ENCODE measurements at places on chromosomes 2 and 18. TPM values are rescaled to one million over a fixed set of nuclear protein-coding genes. Genes with fewer than 3 reads are reported as not detected.

DNA sequence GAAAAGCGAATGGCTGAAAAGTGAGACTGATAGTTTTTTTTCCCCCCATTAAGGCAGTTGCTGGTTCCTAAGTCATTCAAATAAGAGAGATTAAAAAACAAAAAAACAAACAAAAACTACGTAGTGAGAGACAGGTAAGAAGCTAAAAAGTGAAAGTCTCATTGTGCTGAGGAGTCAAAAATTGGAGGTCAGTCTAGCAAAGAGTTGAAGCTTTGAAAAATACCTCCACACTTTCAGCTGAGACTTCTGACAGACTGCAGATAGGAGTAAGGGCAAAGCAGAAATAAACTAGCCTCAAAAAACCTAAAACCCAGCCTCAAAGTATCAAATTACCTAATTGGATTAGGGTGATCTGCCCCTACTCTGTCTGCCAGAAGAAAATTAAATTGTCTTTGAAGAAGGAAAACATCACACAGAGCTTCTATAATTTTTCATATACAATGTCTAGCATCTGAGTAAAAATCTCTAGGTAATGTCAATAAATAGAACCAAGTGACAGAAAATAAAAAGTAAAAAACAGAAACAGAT lies 10.9 kb upstream of the EIF2AK3 start:
- DNase-seq: no peak

DNA sequence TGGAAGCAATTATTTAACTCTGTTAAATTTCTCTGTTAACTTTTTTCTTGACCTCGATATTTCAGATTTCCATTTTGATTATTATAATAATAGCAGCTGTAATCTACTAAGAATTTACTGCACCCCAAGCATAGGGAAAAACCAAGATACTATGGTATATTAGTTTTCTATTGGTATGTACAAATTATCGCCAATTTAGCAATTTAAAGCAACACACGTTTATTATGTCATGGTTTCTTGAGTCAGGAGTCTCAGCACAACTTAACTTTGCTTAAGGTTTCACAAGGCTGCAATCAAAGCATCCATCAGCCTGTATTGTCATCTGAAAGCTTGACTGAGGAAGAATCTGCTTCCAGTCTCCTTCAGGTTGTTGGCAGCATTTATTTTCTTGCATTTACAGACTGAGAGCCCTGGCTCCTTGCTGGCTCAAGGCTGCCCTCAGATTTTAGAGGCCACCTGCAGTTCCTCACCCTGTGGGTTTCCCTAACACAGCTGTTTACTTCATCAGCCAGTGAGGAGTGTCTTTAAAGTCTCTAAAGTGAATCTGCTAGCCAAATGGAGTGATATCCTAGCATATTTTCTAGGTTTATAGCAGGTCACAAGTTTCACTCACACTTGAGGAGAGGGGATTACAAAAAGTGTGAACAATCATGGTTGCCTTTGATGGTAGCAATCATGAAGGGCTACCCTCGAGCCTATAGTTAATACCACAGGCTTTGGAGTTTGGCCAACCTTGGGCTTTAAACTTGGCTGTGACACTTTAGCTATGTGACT lies 4.4 kb upstream of the VPS54 start:
- DNase-seq: no peak

DNA sequence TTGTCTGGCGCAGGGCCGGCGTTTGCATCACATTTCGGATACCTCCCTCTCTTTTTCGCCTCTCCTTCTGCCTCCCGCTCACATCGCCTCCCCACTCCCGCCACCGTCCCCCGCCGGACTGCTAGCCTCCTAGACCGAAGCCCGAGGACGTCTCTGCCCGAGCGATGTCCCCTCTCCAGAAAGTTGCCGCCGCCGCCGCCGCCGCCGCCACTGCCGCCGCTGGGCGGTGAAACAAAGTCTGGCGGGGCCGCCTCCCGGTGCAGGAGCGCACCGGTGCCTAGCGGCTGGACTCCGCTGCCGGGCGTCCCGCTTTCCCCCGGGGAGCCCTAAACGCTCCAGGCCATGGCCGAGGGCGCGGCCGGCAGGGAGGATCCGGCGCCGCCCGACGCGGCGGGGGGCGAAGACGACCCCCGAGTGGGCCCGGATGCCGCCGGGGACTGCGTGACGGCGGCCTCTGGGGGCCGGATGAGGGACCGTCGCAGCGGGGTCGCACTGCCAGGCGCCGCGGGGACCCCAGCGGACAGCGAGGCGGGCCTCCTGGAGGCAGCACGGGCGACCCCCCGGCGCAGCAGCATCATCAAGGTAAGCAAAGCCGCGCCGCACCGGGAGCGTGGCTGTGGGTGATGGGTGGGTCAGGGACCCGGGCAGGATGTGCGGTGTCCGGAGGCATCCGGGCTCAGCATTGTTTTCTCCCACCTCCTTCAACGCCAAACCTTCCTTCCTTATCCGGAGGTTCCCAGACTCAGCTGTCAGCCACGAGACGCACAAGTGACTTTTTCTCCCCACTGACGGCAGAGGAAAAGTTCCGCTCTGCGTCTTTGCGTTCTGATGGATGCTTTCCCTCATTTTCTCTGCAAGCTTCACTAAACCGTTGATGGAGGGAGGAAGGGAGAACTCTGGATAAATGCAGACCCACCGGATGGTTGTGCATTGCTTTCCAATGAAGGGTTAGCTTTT lies 643 bp downstream of the PLCL1 start:
- peak; percentile 26 for DNase-seq

DNA sequence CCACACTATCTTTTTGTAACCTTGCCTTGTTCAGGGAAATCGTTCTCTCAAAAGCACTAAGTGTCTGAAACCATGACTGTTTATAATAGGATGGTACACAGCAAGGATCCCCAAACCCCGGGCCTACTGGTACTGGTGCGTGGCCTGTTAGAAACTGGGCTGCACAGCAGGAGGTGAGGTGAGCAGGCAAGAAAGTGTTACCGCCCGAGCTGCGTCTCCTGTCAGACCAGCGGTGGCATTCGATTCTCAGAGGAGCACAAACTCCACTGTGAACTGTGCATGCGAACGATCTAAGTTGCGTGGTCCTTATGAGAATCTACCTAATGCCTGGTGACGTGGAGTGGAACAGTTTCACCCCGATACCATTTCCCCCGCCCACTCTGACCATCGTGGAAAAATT lies 81.8 kb upstream of the KCNJ3 start:
- DNase-seq: no peak

- DNase-seq: no peak
These were observed 294.4 kb upstream of the PIK3C3 start for GRCh38 chr18:41660654-41661053.

DNA sequence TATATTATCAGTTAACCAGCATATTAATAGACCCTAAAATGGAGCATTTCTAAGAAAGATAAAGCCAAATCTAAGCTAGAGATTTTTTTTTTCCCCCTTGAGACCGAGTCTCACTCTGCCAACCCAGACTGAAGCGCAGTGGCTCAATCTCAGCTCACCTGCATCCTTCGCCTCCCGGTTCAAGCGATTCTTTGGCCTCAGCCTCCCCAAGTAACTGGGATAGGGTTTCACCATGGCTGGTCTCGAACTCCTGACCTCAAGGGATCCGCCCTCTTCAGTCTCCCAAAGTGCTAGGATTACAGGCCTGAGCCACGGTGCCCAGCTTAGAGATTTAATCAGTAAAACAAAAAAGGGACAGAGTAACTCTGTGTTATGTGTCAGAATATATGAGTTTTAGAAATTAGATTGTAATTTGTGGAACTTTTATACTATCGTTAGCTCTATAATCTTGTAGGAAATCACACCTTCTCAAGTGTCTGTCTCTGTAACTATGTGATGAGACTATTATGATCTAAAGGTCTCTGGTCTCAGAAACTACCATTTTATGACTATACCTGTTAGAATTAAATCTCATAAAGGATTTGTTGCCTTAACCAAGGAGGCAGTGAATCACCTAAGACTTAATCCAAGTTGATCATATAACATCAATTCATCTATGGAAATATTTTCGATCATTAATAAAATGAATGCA lies 34.0 kb downstream of the YWHAQ start:
- DNase-seq: no peak

DNA sequence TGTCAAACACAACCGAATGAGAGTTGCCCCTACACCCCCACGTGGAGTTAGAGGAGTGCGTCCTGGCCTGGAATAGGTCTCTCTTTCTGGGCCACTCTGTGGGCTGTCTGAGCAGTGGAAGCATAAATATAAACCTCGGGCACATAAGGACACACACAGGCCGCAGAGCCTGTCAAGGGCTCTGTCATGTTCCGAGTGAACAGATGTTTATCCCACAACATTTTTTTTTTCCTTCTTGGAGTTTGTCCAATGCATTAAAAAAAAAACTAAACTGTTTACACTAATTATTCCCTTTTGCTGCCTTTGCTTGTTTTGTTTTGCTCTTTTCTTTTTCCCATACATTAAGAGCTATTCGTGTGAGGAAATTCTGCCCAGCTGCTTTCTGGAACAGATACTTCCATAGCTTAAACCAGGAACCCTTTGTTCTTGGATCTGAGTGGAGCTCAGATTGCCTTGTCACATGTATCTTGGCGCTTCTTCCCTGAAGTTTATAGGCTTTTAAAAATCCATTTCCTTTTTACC lies 228.3 kb upstream of the FOSL2 start:
- DNase-seq: no peak

GRCh38 chr2:186304064-186304463 lies 182.0 kb upstream of the ZC3H15 start:
- no peak for DNase-seq

DNA sequence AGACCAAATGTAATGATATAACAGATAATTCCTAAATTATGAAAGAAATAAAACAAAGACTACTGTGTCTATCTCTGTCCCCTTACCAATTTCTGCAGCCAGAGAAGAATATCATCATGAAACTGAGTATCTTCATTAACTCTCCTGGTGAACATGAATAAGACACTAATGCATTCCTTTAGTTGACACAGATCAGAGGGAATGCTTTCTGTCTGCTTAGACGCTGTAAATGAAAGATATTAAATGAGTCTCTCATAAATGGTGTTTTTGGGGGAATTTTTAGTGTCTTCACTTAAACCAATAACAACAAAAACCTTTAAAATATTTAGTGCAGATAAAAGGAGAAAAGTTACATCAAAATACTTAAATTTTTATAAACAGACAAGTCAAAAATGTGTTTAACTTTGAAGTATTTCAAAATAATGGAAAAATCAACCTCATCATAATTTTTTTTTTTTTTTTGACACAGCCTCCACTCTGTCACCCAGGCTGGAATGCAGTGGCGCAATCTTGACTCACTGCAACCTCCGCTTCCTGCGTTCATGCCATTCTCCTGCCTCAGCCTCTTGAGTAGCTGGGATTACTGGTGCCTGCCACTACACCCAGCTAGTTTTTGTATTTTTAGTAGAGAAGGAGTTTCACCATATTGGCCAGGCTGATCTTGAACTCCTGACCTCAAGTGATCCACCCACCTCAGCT lies 16.0 kb downstream of the EPG5 start:
- DNase-seq: no peak

- no peak for DNase-seq
These were observed at the start of gene DSC2 for GRCh38 chr18:31102025-31102684. Gene DSC2 (minus strand): TSS chr18:31102421. CDS start chr18:31101971, 450 bp downstream.

DNA sequence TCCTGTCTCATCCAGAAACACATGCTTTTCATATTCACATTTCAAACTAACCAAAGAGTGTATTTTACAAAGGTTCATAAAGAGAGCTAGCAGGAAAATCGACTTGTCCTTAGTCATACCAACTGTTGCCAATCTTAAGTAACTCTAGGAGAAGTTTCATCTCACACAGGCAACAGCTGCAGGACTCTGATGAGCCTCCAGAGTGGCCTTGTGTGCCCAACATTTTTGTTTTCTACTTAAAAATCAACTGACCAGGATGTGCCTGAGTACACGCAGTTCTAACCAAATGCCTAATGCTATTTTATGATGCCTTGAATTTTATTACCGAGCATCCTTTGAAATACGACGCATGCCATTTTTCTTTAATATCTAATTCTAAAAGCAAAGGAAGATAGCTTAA lies 595.9 kb upstream of the LRRTM4 start:
- DNase-seq: no peak

Gene ACTG2
- not detected for total RNA-seq

Gene FNDC4
- not detected for total RNA-seq

Gene MAP3K19
- total RNA-seq: not detected

Gene CROCC2
- not detected for total RNA-seq

Gene TUBA4A
- 259 TPM for total RNA-seq

Gene LINC00305
- not detected for total RNA-seq

Gene REG1A
- total RNA-seq: not detected

Gene IHH
- total RNA-seq: 0.17 TPM

Gene IL37
- not detected for total RNA-seq

Gene MC4R
- not detected for total RNA-seq

Gene SPP2
- not detected for total RNA-seq

Gene C2orf15
- total RNA-seq: 2.3 TPM

Gene CNGA3
- not detected for total RNA-seq

Gene LCT
- total RNA-seq: 0.06 TPM

Gene CNDP1
- total RNA-seq: not detected
